Fibroblast of skin of left biceps (primary cell): ENCODE measurements at places on chromosomes 1 and 21.
A peak's percentile ranks its signal among the peaks of the same experiment; 100 is the strongest.

- DNase-seq: peak; percentile 66
Observed at GRCh38 chr1:67853704-67854103, 20.4 kb upstream of the GNG12 start.

DNA sequence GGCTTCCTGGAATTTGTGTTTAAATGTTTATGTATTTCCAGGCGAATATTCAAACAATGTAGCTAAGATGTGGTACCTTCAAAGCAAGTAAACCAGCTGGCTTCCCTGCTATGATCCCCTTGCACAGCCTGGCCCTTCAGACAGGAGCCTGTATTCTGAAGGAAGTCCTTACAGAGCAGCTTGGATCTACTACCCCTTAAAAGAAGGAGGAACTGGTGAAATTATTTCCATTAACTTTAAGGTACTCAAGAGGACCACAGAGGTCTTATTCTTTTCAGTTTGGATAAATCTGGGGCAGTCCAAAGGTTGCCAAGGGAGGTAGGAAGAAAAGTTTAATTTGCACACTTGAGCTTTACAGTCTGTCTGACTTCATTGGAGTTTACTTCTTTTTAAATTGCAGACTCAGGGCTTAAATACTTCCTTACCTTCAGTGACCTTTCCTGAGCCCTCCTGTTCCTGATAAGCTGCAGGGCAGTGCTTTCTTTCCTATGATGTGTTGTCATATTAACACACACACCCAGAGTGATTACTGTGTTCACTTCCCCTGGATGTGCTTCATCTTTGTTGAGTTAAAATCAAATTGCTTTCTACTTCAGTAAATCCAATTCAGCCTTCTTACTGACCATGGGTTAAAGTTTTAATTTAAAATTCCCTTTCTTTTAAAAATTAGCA, 40.5 kb downstream of the DISC1 start:
- DNase-seq: no peak

- no peak for DNase-seq
Observed at GRCh38 chr1:45244660-45245059, 38.3 kb upstream of the ZSWIM5 start.

DNA sequence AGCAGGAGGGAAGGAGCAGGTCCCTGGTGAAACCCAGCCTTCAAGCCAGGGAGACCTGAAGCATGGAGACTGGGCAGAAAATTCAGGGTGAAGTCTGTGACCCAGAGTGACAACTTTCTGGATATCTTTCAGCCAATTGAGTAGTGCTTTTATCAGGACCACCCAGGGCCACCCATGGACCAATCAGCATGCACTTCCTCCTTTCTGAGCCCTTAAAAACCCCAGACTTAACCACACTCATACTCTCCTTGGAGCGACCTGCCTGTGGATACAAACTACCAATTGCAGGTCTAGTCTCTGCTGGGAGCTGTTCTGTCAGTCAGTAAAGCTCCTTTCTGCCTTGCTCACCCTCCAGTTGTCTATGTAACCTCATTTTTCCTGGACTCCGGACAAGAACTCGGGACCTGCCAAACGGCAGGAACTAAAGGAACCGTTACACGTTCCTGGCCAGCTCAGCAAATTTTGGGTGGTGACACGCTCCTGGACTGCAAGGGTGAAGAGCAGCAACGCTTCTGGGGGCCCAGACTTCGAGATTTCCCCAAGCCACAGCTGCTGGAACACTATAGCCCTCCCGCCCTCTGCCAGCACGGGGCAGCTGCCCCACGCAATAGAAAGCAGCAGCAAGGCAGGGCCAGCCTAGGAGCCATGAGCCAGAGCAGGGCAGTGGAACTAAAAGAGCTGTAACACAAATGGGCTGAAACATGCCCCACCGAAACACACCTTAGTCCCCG, 1183.4 kb downstream of the AMY1C start:
- DNase-seq: no peak

- DNase-seq: no peak
Observed at GRCh38 chr21:44549525-44550211, 1.6 kb downstream of the KRTAP10-2 start.

- no peak for DNase-seq
Observed at GRCh38 chr1:93708734-93709481, 27.3 kb upstream of the BCAR3 start.

GRCh38 chr1:102757363-102757762, 351.0 kb downstream of the COL11A1 start:
- no peak for DNase-seq

DNA sequence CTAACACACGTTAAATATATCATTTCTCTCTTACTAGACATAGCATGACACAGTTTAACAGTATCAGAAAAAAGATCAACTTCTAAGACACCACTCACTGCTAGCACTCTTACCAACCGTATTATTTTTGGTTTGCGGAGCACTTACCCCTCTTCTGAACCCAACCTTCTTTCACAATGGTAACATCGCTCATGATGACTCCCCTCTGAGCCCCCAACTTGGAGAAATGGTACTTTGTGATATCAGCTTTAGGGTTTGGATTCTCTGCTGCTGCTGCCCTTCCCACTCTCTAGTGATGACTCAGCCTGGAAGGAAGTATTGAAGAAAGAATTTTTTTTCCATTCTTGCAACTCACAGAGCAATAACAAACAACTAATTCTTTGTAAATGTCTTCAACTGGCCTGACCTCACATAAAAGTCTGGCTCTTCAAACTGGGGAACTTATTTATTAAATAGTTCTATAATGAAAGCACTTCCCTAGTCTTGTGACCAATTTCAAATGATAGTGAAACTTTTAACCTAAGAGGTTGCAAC, 7.0 kb downstream of the AKT3 start:
- DNase-seq: peak; percentile 27

GRCh38 chr1:1291548-1292441, 11.6 kb downstream of the SCNN1D start:
- no peak for DNase-seq

- no peak for DNase-seq
Observed at GRCh38 chr1:43426221-43426620, 27.5 kb downstream of the HYI start.

GRCh38 chr1:106651028-106651762, 405.3 kb upstream of the PRMT6 start:
- DNase-seq: no peak
